T-cell (primary cell): ENCODE measurements at places on chromosomes 5 and 9.

GRCh38 chr5:161299053-161299452 lies 247.5 kb downstream of the GABRB2 start:
- DNase-seq: no peak

DNA sequence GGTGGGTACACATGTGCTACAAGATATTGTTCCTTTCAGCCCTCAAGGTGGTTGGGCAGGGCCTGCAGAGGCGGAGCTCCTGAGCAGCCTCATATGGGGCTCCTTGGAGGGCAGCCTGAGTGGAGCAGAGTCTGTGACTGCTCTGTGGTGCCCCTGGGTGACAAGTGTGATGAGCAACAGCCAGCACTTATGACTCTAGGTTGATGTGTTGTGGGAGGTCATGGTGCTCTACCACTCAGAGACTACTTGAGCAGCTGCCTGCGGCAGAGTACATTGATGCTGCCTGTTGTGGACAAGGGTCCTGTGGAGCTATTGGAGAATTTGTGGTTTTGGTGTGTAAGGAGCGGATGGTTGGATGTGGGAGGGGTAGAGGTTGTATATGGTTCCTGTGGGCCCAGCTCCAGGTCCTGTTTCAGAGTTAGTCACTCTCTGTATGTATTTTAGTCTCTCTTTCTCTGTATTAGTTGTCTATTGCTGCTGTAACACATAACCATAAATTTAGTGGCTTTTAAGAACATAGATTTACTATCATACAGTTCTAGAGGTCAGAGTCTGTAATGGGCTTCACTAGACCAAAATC lies 141.3 kb downstream of the SREK1 start:
- no peak for DNase-seq

DNA sequence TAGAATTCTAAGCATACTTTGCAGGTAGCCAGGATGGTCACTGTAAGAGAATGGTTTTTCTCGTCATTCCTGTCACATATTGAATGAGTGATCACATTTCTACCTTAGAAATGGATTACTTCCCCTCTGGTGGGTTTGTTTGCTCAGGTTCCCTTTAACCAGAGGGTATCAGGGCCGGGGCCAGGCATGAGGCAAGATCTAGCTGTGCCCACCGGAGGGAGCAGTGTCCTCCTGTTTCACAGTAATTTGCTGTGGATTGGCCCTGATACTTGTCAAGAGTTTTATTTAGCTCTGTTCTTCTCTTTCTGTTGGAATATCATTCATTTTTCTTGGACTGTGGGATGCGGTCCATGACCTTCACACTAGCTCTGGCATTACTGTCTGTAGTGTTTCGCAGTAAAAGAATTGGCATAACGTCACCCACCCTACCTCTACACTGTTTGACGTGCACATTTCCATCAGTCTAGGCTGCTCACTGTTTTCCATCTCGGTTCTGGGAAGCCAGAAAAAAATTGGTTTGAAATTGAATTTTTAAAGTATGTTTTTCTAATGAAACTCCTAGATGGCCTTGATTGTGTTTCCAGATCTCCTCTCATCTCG lies 42.4 kb upstream of the ZBED3 start:
- DNase-seq: peak; percentile 10

DNA sequence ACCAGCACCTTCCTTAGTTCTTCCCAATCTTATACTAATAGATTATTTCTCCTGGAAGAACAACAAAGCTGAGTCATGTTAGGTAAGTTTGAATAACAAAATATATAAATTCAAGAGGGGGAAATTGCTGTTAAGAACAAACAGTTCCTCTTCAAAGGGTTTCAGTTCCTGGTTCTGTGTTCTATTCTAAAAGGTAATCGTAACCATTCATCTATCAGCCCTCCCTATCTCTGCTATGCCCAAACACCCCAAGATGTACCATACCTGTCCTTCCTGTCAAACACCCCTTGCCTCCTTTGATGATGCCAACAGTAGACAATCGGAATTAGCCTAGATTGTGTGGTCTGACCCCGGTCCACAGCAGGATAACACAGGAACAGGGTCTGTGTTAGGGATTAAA lies 4.2 kb upstream of the RNF180 start:
- DNase-seq: no peak

- DNase-seq: no peak
Measured at GRCh38 chr5:159339460-159339859, 9.2 kb upstream of the IL12B start.

- DNase-seq: peak; percentile 42
Measured at GRCh38 chr5:132293066-132293991, 865 bp upstream of the SLC22A4 start.

DNA sequence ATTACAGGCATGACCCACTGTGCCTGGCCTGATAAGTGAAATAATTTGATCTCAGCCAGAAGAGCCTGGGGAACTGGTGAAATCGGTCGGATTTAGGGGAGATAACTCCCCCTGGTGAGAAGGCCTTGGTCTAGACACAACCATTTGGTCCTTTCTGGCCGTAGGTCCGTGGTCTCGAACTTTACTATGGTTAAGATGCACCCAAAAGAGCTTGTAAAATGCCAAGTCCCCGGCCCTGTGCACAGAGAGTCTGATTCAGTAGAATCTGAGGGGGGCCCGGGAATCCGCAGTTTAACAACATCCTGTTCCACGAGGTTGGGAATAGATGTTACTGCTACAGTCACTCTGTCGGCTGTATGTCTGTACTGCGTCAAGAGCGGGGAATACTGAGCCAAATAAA lies 140.7 kb downstream of the C9orf50 start:
- no peak for DNase-seq

GRCh38 chr9:136079916-136080246 lies 15.2 kb downstream of the NACC2 start:
- no peak for DNase-seq

DNA sequence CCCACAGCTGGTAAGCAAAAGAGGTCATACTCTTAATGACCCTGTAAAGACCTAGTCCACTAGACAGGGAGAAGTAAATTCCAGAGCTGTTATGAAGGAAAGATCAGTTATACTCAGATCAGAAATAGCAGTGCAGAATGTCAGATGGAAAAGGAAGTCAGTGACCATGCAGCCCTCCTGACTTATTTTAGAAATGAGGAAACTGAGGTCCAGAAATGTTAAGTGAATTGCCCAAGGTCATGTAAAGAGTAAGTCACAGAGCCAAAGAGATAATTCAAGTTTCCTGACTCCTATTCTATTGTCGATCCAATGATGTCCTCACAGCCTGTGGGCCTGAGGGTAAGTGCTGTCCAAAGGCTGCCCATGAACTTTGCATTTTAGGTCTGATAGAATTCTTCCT lies 214.9 kb upstream of the IL12B start:
- DNase-seq: no peak

DNA sequence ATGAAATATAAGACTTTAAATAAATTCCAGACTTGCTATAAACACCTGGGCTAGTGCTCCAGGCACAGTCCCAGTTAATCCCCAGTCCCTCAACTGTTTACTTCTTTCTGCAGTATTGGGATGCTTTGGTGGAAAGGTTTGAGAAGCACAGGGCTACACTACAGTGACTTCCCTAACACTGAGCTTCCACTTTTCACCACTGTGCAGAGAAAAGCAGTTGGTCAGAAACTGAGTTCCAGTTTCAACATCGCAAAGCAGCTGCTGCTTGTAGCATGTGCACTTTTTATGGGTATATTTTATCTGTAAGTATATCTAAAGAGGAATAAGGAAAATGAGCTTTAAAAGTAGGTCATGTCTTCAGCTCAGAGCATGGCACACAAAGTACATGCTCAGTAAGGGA lies 339.7 kb downstream of the NTRK2 start:
- DNase-seq: no peak

DNA sequence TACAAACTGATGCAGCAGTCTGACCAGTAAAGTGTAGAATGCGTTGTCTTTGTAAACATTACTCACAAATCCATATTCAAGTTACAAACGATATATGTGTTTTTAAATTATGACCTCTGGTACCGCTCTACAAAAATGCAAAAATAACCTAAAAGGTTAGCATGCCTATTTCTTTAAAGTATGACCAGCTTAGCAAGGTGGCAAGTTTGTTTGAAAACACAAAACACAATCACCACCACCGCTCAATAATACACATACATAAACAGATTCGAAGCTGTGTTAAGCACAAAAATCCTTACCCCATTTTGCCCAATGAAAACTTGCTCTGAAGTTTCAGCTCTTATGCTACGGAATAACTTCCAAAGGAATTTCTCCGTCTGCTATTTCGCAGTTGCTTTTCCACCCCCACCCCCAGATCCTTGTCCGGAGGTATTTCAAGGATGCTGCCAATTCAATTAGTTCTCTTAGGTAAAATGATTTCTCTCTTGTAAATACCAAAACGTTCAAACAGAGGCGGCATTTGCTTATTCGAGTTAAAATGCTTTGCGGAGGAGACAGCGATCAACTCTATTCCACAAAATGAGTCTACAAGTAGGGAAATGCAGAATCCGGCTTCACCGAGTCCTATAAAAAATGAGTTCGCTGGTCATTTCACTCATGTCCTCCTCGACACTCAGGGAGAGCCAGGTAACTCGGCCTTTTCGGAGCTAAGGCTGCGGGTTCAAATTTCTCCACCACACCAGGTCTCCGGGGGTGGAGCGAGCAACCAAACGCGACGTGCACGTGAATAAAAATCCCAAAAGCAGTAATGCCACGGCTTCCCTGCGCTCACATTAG lies 1.2 kb downstream of the HOMER1 start:
- DNase-seq: no peak

GRCh38 chr5:65047948-65048690 lies 279.4 kb downstream of the CWC27 start:
- no peak for DNase-seq

GRCh38 chr5:167546270-167546669 lies 745.2 kb upstream of the WWC1 start:
- no peak for DNase-seq

GRCh38 chr5:151055336-151055735 lies 25.5 kb downstream of the TNIP1 start:
- DNase-seq: no peak

DNA sequence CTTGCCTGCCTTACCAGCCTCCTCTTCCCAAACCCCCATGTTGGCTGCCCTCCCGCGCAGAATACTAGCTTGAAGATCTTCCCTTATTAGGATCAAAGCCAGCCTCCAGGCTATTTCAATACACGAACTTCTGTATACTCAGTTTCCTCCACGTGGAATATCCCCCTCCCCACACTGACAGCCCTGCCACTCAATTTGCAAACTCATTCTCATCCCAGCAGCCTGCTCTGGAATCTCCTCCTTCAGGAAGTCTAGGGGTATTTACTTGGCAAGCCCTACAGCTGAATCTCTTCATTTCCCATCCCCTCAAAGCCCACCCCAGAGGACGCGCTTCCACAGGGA lies 157.0 kb upstream of the SMIM23 start:
- DNase-seq: no peak

DNA sequence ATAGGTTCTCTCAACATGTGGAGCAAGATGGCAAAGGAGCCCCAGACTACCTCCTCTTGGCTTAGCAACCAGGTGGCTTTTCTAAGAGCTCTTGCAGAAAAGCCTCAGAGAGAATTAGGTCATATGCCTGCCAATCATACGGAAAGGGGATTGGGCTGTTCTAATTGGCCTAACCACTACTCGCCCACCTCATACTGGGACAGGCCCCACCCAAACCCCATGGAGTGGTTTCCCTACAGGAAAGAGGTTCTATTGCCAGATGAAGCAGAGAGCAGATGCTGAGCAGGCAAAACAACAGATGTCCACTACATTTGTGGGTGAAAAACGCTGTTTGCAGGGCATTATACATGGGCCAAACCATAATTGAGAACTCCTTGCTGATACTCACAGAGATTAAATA lies 29.0 kb downstream of the ABLIM3 start:
- DNase-seq: no peak

DNA sequence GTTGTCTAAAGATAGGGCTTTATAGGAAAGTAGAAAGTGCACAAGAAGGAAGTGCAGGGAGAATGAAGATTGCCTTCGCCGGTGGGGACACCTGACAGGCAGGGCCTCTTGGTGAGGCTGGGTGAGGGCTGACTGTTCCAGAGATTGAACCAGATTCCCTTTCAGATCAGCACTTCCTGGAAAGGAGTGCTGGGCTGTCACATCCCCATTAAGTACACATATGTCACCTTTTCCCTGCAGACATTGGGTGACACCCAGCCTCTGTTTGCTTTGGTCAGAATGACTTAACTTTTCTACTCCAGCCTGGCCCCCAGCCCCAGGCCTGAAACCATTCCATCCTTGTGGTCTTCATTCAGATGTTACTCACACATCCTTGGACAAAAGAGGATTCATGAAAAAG lies 7.4 kb upstream of the SHROOM1 start:
- DNase-seq: no peak

DNA sequence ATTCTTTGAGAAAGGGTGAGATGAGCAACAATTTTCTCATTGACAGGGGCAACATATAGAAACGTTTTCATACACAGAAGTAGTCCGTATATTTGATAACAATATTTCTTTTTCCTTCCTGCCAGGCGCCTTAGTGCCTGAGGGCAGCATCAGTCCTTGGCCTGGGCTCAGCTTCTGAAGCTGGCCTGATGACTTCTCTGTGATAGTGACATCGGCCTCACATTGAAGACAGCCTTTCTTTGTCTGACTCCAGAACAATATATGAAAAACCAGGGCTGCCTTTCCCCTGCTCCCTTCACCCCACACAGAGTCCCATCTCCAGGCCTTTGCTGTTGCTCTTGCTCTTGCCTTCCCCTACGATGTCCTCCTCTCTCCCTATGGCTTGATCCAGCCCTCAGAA lies 24.1 kb upstream of the TCOF1 start:
- DNase-seq: no peak

GRCh38 chr5:136279314-136279713 lies 86.0 kb downstream of the TRPC7 start:
- no peak for DNase-seq

GRCh38 chr5:131794586-131794985 lies 2.2 kb downstream of the FNIP1 start:
- DNase-seq: no peak

DNA sequence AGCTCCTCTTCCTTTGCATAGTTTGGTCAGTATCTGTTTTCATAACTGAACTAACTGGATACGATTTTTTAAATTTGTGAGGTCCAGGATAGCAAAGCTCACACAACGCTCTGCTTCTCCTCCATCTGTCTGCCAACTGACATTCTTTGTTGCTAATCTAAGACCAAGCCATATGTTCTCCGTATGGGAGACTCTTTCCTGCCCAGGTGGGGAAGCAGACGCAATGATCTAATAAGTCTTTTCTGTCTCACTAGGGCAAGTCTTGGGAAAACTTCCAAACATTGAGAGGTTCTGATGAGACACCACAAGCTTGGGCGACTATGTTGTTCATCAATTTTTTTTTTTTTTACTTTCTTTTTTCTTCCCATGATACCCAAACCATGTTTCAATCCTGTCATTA lies 558.5 kb downstream of the EFNA5 start:
- DNase-seq: no peak

DNA sequence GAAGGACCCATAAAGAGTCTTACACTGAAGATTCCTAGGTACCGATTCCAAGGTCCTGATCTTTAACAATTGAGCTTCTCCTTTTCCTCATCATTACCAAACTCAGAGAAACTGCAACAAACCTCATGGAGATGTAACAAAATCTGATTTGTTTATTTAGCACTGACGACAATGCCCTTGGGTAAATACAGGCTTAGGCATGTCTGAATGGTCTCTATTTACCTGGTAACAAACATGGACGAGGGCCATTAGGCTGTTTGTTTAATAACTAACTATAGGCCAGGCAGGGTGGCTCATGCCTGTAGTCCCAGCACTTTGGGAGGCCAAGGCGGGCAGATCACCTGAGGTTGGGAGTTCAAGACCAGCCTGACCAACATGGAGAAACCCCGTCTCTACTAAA lies 333.3 kb downstream of the AGTPBP1 start:
- DNase-seq: no peak
